ENCODE measurements at places on chromosomes 2 and 18.

DNA sequence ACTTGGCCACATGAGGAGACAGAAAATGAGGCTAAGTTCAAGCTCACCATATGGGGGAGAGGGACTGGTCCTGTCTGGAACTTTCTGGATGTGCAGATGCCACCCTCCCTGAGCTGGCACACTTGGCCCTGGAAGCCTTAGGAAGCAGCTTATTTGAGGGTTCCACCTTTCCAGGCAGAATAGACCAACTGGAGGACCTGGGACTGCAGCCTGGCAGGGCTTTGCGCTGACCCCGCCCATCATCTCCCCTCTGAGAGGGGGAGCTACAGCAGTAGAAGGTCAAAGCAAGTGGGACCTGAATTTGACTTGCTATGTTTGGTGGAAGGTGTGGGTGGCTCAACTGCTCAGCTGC is 39.5 kb downstream of the TMEM17 start:
- no peak for DNase-seq

DNA sequence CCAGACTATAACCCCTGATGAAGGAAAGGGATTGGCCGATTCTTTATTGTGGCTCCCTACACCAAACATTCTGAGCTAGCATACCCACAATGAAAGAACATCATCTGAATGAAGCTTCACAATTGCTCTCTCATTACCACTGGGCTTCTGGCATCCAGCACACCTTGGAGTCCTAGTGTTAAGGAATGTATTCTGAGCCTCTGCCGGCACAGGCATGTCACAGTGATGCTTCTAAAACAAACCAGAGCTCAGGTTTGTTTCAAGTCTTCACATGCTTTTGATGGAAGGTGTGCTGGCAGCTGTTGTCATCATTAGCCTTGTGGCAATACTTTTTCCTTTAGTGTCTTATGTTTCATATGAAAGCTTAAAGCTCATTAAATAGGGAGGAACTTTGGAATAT is 76.3 kb upstream of the RBBP8 start:
- no peak for DNase-seq

DNA sequence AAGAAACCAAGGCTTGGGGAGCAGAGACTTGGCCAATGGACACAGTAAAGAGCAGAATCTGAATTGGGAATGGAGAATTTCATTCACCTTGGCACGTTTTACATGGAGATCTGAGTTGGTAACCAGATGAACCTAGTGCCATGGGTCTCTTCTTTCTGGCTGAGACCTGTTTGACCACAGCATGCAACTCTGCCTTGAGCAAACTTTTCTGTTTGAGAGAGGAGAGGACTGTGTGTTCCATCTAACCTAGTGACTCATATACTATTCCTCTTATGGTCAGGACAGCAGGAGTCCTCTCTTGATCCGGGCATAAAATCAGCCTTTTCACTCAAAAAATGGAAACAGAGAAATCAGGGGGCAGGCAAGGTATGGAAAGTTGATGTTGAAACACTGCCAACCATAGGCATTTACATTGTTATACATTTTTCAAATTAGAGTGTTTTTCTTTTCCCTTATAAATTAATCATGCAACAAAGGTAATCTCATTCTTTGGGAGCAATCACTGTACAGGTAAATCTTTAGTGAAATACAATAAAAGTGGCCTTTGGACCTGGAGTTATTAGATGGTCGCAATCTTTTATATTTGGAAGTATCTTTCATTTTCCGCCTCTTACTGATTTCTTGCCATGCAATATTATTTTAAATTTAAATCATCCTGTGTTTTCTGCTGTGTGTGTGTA is 86.7 kb downstream of the NRP2 start:
- no peak for DNase-seq

DNA sequence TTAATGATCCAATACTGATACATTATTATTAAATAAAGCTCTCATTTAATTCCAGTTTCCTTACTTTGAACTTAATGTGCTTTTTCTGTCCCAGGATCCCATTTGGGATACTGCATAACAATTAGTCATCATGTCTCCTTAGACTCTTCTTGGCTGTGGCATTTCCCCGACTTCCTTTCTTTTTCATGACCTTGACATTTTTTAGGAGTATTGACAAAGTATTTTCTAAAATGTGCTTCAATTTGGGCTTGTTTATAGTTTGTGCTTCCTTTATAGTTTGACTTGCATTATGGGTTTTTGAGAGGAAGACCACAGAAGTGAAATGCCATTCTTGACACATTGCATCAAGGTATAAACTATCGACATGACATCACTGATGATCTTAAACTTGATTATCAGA is 46.1 kb upstream of the KIF5C start:
- DNase-seq, result no peak

DNA sequence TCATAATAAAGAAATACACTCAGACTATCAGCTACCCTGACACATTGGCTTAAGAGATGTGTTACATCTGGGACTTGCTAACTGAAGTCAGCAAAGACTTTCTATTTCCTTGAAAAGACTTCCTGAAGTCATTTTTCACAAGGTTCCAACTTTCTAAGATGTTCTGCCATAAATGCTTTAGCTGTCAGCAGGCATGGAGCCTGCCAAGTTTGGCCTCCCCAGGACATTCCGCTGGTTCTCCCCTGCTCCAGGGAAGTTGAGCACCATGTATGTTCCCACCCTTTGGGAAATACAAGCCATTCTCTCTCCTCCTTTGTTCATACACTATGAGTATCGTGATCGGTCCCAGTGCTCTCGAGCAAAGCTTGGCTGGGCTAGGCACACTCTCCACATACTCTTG is 202.7 kb upstream of the CCDC68 start:
- DNase-seq, result no peak

- DNase-seq, result no peak
Observed at GRCh38 chr18:45277908-45278307, 337.4 kb upstream of the SLC14A2 start.

GRCh38 chr2:238971318-238972145 is 123.6 kb downstream of the TWIST2 start:
- DNase-seq, result no peak

DNA sequence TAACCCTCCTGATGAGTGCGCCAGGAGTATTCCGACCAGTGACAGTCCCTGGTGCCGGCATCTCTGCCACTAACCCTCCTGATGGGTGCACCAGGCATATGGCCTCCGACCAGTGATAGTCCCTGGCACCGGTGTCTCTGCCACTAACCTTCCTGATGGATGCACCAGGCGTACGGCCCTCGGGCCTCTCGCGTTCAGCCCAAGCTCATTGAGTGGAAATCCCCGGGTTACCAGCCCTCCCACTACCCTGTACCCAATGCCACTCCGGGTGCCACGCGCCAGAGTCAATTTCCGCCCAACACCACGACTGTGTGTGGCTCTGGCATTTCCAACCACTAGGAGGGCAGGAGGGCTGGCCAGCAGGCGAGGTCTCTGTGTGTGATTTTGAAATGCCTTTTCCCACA is 11.7 kb upstream of the GPC1 start:
- peak; percentile 1 for DNase-seq

DNA sequence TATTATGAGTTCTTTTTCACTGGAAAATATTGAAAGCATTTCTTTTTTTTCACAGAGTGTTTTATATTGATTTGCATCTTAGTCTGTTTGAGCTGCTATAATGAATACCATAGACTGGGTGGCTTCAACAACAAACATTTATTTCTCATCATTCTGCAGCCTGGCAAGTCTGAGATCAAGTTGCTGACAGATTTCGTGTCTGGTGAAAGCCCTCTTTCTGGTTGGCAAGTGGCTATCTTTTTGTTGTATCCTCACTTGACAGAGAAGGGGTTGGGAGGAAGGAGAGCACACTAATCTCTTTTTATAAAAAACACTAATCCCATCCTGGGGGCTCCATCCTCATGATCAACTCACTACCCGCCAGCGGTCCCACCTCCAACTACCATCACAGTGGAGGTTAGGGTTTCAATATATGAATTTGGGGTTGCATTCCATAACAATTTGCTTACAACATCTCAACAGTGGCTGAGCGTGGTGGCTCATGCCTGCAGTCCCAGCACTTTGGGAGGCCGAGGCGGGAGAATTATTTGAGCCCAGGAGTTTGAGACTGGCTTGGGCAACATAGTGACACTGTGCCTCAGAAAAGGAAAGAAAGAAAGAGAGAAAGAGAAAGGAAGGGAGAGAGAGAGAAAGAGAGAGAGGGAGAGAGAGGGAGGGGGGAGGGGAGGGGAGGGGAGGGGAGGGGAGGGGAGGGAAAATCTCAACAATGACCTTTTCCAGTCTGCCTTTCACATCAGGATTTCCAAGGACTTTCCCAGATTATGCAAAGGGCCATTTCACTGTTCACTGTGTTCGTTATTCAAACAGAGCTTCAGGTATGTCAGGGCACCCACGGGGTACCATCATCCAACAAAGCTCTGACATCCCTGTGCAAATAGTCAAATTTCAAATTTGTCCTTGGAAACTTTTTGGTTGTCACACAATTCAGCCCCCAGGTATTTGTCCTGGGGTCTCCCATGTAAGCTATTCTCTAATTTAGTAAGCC is 111.1 kb downstream of the AP1S3 start:
- DNase-seq, result no peak

GRCh38 chr2:7014174-7014640 is 97.0 kb downstream of the RNF144A start:
- DNase-seq, result no peak

DNA sequence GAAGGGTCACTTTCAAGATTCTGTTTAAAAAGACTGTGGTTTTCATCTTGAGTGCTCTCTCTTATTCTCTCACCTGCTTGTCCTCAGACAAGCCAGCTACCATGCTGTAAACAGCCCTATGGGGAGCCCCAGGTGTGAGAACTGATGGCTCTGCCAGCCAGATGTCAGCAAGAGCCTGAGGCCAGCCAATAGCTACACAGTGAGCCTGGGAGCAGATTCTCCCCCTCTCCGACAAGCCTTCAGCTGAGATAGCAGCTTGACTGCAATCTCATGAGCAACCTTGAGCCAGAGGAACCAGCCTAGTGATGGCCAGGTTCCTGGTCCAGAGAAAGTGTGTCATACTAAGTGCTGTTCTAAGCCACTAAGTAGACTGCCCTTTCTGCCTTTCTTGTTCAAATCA is 272.1 kb downstream of the NAPG start:
- no peak for DNase-seq

DNA sequence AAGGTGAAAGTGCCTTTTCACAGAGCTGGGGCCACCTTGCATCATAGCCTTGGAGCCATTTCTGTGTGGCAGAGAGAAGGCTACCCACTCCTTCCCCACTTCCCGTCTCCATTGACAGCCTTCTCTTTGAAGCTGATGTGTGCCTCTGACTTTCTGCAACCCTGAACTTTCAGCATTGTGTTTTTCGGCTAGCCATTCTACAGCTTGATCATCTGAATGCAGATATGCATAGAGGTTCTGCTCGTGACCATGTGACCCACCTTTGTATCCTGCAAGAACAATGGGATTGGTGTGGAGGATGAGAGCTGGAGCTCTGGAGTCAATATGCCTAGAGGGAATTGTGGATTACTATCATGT is 69.1 kb upstream of the KCNE4 start:
- DNase-seq, result no peak

DNA sequence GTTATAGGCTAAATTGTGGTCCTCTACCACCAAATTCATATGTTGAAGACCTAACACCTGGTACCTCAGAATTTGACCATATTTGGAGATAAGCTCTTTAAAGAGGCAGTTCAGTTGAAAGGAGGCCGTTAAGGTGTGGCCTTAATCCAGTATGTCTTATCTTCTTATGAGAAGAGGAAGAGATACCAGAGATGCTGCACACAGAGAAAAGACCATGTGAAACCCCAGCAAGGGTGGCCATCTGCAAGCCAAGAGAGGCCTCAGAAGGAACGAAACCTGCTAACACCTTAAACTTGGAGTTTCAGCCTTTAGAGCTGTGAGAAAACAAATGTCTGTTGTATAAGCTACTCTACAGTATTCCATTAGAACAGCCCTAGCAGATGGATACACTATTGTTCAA is 528.1 kb upstream of the DCC start:
- DNase-seq, result no peak

GRCh38 chr2:45259547-45260160 is 250.4 kb upstream of the SIX2 start:
- no peak for DNase-seq

GRCh38 chr2:203578759-203579643 is 43.9 kb upstream of the RAPH1 start:
- DNase-seq, result no peak

DNA sequence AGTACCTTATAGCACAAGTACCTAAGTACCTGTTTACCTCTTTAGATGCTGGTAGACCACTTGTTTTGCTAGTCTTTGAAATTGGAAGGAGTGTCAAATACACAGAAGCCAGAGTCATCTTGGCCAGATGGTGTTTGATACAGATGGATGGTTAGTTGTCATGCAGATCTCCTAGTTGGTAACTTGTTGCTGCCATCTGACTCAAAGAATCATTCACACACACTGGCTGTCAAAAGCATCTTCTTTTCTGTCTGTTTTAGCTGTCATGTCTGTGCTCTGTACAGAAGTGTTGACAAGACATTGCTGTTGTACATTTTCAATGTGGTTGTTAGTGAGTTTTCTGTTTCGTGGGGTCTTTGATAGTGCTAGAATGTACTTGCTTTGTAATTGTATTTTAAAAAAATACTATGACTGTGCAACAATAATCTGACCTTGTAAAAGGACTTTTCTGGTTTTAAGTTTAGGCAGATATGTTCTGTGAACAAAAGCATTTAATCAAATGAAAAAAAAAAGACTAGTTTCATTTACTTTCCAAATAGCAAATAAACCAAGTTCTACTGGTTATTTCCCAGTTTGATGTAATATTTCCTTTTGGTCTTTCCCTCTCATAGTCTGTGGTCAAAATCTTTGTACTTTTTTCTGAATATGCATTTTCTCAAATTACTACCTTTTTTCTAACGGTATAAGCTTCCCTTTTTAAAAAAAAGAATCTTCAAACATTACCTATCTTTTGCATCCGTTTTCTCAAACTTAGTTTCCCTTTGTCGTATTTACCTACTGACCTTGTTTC is 39.9 kb downstream of the TANK start:
- DNase-seq, result no peak

- DNase-seq, result no peak
Observed at GRCh38 chr2:38187541-38188011, 111.6 kb upstream of the CYP1B1 start.

- DNase-seq, result no peak
Observed at GRCh38 chr2:45397292-45397691, 213.8 kb downstream of the SRBD1 start.

- no peak for DNase-seq
Observed at GRCh38 chr2:7860693-7861092, 821.2 kb upstream of the ID2 start.

DNA sequence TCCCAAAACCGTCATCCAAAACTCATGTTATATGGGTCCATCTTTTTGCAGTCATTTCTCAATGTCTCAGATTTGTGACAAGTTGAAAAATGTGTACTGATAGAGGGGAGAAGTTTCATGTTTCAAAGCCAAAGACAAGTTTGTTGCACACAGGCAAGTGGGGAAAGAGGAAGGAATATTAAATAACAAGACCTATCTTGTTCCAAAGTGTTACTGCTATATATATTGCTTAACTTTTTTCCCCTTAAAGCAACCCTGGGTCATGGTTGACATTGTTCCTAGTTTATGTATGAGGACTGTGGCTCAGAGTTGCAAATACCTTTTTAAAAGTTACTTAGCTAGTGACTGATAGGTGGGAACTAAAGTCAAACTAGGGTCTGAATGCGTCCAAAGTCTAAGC is 1.7 kb downstream of the ITGA4 start:
- no peak for DNase-seq

- no peak for DNase-seq
Observed at GRCh38 chr2:72781480-72781879, 44.4 kb downstream of the EXOC6B start.
